ENCODE measurements at places on chromosomes 6 and 20.

DNA sequence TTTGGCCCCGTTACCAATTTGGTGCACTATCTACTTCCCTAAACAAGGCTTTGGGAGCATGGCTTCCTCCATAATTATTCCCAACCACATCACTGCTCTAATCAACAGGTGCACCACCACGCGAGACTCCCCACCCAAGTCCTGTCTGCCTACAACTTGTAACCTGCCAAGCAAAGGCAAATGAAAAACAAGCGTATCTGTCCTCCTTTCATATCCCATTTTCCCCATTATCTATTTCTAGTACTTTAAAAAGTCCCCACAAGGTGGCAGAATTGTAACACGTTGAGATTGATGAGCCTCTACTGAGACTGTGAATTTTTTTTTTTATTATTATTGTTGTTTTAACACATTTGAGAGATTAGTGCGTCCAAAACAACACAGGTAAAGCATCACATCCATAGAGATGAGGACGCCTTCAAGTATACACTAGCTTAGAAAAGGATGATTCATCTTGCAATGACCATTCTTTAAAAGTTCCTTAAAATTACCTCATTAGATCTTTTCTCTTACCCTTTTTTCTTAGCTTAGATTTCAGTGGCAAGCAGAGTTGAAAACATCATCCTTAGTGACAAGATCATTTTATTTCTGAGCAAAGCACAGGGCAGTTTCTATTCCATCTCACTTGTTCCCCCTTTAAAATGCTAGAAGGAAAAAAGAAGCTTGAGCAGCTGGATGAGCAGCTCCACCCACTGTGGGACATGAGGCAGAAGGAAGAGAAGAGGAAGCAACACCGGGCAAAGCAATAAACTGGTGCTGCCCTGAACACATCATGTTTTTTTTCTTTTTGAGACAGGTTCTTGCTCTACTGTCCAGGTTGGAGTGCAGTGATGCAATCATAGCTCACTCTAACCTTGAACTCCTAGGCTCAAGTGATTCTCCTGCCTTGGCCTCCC, 210.8 kb downstream of the ARHGAP18 start:
- DNase-seq: peak; percentile 31

DNA sequence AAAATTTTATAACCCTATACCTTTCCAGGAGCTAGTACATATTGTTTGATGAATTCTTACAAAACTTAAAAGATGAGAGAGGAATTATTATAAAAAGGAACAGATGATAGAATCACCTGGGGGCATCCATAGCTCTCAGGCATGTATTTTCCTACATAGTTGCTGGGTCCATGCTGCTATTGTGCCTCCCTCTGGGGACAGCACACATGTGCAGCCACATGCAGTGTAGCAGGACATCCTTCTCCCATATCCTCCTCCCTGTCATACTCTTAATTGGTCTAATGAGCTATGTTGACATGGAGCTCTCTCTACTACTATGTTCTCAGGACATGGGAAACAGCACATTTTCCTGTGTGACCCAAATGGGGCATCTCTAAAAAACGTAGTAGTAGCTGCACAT, 898.2 kb upstream of the MAP3K7 start:
- DNase-seq: no peak

DNA sequence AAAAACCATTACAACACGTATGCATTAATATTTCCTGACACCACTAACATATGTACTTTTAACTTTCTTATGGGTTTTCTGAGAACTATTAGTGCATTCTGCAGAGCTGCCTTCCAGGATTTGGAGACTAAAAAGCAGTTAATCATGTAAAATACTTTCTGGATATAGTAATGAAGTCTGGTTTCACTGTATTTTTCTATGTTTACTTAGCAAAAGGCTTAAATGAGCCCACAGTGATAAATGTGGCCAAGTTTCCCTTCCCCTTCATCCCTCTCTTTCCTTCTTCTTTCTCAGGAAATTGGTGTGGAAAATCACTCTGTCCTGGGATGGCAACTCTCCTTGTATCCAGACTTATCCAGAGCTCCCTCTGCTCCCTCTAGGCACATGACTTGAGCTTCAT, 29.7 kb upstream of the ENPP1 start:
- DNase-seq: peak; percentile 68

DNA sequence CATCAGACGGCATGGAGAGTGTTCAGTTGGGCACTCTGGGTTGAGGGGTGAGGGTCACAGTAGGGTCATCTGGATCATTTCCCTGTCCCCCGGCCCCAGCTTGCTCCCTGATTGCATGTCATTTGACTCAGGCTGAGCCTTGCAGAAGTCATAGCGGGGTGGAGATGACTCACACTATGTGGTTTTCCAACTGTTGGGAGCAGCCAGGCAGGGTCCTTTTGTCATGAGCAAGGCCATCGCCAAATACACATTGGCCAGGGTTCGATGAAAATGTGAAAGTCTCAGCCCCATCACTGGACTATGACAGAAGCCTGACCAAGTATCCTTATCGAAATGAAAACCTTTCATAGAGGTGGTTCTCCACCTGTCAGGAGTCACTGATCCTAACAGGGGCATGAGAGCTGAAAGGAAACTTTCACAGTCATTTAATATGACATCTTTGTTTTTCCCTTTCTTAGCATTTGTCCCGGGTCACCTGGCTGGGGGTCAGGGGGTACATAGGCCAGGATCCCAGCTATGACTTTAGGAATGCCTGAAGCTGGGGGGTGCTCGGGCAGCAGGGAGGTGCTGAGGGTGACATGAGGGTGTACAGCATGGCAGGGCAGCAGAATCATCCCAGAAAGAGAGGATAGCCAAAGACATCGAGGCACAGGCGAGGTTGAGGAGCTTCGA, 70.2 kb upstream of the CD93 start:
- no peak for DNase-seq

- no peak for DNase-seq
Measured at GRCh38 chr6:69627625-69628024, 169.2 kb downstream of the LMBRD1 start.
